ENCODE measurements at places on chromosomes 1 and 21.

DNA sequence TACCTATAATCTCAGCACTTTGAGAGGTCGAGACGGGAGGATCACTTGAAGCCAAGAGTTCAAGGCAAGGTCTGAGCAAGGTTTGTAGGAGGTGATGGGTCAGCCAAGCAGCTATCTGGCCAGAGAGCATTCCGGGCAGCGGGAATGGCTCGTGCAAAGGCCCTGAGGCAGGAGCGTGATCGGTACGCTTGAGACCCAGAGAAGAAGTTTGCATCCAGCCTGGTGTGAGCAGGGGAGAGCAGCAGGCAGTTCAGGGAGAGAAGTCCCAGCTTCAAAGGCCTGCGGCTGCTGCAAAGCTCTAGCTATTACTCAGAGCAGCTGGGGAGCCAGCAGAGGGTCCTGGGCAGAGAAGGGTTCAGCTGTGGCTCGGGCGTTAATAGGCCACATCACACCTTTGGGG, 5.1 kb upstream of the SRARP start:
- no peak for DNase-seq

DNA sequence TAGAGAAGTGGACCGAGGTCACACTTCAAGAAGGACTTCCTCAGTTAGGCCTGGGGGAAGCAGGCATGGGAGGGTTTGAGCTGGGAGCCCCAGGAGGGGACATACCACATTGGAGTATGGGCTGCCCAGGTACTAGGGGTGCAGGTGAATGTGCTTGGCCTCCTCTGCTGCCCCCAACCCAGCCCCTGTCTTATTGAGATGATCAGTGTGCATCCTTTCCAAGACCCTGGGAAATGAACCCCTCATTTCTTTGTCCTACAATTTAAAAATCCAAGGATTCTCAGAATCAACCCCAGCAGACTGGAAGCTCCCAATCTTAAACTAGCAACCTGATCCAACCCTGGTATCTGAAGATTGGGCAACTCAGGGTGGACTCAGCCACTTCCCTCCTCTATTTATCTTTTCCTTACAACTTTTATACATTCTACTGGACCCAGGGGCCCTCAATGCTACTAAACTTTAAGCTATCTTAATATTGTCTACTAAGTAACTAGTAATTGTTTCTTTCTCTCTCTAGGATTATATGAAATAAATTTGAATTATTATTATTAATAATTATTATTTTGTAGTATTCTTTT, 9.1 kb downstream of the MEX3A start:
- no peak for DNase-seq

GRCh38 chr1:92538048-92538412, 51.3 kb upstream of the GFI1 start:
- peak; percentile 21 for DNase-seq

DNA sequence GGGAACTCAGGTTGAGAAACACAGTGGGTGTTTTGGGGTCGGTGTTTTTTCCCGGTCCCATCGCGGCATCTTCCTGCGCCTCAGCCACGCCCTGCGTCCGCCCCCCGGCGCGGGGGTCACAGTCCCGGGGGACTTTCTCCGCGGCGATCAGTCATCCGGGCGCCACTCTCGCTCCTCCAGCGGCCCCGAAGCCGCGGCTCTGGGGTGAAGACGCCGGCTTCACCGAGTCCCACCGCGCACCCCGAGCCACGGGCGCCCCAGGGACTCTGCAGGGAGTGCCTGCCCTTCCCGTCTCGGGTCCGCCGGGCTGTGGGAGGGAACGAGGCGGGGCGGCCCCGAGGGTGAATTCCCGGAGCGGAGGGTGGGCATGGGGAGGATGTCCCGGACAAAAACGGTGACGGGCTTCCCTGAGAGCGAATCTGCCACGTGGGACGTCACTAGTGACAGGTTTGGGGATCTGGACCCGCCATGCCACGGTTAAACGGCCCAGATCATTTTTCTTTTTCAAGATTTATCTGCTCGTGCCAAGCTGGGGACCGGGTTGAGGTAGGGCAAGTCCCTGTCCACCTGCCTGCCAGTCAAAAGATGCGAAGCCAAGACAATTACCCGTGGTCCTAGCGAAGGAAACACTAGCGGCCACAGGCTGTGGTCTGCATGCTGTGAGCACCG, 717 bp upstream of the BATF3 start:
- peak; percentile 61 for DNase-seq

DNA sequence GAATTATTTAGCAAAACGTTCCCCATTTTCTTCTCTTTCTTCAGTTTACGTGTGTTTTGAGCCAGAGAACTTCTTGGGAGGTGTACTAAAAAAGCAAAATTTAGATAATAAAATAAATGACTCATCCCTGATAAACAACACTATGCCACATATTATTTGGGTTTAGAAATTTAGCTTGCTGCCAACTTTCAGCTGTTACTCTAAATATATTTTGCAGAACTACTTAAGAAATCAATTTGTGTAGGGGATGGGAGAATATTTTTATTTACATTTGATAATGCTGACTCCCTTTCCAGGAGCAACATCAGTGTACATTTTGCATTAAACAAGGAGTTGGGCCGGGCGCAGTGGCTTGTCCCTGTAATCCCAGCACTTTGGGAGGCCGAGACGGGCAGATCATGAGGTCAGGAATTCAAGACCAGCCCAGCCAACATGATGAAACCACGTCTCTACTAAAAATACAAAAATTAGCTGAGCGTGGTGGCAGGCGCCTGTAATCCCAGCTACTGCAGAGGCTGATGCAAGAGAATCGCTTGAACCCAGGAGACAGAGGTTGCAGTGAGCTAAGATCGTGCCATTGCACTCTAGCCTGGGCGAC, 151.4 kb upstream of the ZRANB2 start:
- DNase-seq: no peak

GRCh38 chr1:84619383-84620102, 45.3 kb upstream of the CTBS start:
- no peak for DNase-seq

- no peak for DNase-seq
These were observed 49.8 kb upstream of the OLIG2 start for GRCh38 chr21:32975811-32976431.
